Lung (tissue), 17 donors: ENCODE measurements at places on chromosomes 6 and 20.

- H3K4me1 ChIP-seq: no peaks in the 10 kb centered on the region
- no peaks in the 10 kb centered on the region for H3K27me3 ChIP-seq
- DNase-seq: no peak
- H3K4me3 ChIP-seq: no peak overlapping the region
- H3K36me3 ChIP-seq: no peaks in the 10 kb centered on the region
Observed at GRCh38 chr6:40330301-40330721, 256.9 kb downstream of the LRFN2 start.

DNA sequence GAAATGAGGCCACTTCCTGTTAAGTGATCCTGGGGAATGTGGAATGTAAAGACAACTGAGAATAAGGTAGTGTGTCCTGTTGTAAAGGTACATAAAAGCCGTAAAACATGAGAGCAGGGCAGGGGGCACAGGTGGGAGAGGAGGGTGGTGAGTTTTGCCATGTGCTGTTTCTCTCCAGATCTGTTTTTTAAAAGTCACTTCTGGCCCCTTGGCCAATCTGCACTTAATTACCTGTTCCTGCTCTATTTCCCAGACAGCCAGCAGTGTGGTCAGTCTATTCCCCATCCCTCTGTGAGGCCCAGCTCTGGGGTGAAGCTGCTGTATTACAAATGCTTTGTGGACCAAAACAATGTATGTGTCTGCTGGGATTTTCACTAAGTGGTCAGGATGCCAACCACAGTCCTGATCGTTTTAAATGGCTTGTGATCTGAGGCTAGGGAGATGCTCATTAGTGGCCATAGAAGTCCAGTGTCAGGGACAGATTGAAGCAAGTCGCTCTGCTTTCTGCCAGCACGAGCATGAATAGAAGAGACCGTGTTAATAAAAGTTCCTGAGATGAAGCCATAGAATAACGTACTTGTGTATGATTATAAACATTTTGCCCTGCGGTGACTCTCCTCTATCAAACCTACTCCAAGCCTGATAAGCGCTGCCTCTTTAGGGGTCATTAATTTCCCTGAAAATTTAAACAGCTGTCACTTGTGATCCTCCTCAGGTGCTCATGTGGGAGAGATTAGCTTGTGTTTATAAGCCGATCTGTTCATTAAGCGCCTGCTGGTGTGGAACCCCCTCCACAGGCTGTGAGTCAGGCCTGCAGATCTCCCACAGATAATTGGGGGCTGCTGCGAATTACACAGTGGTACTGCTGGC is 111.8 kb upstream of the CENPW start:
- no peak for DNase-seq
- no peak overlapping the region for H3K4me3 ChIP-seq
- no peaks in the 10 kb centered on the region for H3K27me3 ChIP-seq

- H3K27ac ChIP-seq: no peak overlapping the region
- no peaks in the 10 kb centered on the region for H3K27me3 ChIP-seq
- H3K4me3 ChIP-seq: no peak overlapping the region
- DNase-seq: no peak
- no peaks in the 10 kb centered on the region for H3K4me1 ChIP-seq
Observed at GRCh38 chr6:89862273-89862672, 32.0 kb upstream of the GJA10 start.

DNA sequence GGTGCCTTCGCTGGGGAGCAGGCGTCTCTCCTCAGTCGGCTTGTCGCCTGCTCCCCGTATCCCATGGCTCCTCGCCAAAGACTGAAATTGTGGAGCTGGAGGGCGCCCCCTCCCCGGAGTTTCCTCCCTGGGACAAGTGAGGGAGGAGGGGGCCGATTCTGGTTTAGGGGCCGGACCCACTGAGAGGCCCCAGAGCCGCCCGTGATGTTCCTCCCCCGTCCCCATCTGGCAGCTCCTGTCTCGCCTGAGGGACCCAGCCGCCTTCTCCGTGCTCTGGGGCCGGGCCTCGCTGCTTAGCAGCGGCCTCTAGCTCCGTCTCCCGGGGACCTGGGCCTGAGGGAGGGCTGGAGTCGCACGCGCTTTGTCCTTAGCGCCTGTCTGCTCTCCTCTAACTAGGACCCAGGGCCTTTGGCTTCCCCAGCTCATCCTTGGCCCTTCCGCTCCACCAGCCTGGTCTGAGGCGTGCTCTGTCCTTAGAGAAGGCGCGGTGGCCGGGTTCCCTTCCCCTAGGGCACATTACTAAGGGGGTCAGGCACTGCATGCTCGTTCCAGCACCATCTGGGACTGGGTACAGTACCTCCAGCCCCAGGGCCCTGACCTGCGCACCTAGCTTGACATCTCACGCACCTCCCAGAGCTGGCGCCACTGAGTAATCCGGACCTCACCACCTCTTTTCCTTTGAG is 29.7 kb downstream of the SLC12A5 start:
- peaks cover 28% of the 10 kb centered on the region for H3K36me3 ChIP-seq
- H3K4me1 ChIP-seq: peaks cover 8% of the 10 kb centered on the region
- no peak overlapping the region for H3K27ac ChIP-seq
- H3K4me3 ChIP-seq: no peak overlapping the region

DNA sequence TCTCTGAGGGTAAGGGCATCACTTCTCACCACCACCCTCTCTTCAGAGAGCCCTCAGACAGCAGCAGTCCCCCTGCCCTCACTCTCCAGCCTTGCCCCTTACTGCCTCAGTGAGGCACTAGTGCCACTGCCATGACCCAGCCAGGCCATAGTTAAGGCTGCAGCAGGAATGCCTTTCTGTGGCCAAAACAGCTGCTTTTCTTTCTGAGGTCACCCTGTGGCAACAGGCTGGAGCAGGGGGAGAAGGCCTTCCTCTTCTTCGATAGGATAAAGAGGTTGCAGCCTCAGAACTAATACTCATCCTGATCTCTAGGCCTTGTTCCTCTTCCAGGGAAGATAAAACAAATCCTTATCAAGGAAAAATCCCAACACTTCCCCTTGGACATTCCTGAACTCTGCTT is 56.8 kb upstream of the ECI2 start:
- H3K36me3 ChIP-seq: no peaks in the 10 kb centered on the region
- DNase-seq: no peak
- H3K4me3 ChIP-seq: no peak overlapping the region

GRCh38 chr6:10587656-10588406 is 66.7 kb downstream of the GCNT2 start:
- H3K36me3 ChIP-seq: no peaks in the 10 kb centered on the region
- peaks cover 6% of the 10 kb centered on the region for H3K4me1 ChIP-seq
- H3K27me3 ChIP-seq: no peaks in the 10 kb centered on the region
- peak; percentile 11 for DNase-seq
- H3K4me3 ChIP-seq: no peak overlapping the region
